Breast epithelium (tissue), 4 donors: ENCODE measurements at places on chromosomes 1 and 21.
A peak's percentile ranks its signal among the peaks of the same experiment; 100 is the strongest.

DNA sequence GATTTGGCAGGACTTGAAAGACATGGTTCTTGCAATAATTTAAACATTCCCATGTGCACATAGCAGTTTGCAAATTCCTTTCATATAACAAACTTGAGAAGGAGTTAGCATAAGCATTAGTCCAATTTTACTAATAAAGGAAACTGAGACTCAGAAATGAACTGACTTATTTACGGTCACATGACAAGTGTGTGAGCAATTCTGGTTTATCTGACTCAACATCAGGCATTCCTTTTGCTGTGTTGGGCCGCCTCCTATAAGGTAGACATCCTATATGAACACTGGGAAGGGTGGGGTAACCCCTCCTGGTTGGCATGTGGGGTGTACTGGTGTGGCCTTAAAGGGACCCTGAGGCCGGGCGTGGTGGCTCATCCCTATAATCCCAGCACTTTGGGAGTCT lies 8.5 kb upstream of the CPT2 start:
- no peak overlapping the region for H3K4me3 ChIP-seq
- no peak overlapping the region for H3K27ac ChIP-seq
- H3K36me3 ChIP-seq, result no peaks in the 10 kb centered on the region
- H3K27me3 ChIP-seq, result no peaks in the 10 kb centered on the region
- no peak for DNase-seq
- no peaks in the 10 kb centered on the region for H3K4me1 ChIP-seq

DNA sequence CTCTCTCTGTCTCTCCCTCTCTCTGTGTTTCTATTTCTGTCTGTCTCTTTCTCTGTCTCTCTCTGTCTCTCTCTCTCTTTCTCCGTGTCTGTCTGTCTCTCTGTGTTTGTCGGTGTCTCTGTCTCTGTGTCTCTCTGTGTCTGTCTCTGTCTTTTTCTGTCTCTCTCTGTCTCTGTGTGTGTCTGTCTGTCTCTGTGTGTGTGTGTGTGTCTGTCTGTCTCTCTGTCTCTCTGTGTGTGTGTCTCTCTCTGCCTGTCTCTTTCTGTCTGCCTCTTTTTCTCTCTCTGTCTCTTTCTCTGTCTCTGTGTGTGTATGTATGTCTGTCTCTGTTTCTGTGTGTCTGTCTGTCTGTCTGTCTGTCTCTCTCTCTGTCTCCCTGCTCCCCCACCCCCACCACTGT lies 31.7 kb upstream of the ZC3H12A start:
- H3K4me1 ChIP-seq, result no peaks in the 10 kb centered on the region
- H3K36me3 ChIP-seq, result no peaks in the 10 kb centered on the region
- no peak overlapping the region for H3K4me3 ChIP-seq
- no peak overlapping the region for H3K27ac ChIP-seq
- DNase-seq, result no peak

GRCh38 chr1:67760030-67760821 lies 73.0 kb downstream of the GNG12 start:
- no peaks in the 10 kb centered on the region for H3K36me3 ChIP-seq
- peak overlapping the region; percentile 14 for H3K27ac ChIP-seq
- H3K4me3 ChIP-seq, result no peak overlapping the region
- DNase-seq, result peak; percentile 73
- H3K4me1 ChIP-seq, result no peaks in the 10 kb centered on the region
- H3K27me3 ChIP-seq, result no peaks in the 10 kb centered on the region

DNA sequence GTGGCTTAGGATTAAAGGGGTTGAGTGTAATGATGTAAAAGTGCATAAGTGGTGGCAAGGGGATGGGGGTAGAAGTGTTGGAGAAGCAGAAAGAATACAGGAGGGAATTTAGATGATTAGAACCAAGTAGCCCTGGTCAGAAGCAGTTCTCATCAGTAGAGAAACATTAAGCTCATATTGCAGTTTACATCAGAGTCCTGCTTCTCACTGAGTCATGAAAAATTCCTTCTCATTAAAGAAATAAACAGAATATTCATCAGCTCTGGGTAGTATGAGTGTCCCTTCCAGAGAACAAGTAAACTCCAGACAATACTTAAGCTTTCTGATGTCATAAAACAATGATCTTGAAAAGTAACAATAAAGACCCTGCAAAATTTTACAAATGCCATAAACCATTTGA lies 36.5 kb downstream of the LRRIQ3 start:
- no peak for DNase-seq
- no peaks in the 10 kb centered on the region for H3K27me3 ChIP-seq
- H3K4me1 ChIP-seq, result no peaks in the 10 kb centered on the region
- no peak overlapping the region for H3K27ac ChIP-seq
- H3K4me3 ChIP-seq, result no peak overlapping the region
- H3K36me3 ChIP-seq, result no peaks in the 10 kb centered on the region

DNA sequence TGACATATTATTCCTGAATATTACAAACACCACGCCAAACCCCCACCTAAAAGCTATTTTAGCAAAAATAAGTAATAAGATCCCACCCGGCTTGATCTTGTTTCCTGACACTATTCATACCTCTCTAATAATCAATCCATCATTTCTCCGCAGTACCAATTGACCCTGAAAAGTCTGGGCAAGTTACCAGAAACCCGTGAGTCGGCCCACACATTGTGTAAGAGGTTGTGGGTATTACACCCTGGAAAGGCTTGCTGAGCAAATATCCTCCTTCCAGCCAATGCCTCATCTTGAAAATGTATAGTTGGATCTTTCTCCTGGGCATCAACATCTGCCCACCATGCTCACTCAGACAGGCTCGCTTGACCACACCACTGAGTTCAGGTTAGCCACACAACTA lies 451.0 kb downstream of the TTLL7 start:
- H3K4me3 ChIP-seq, result no peak overlapping the region
- no peak overlapping the region for H3K27ac ChIP-seq
- H3K4me1 ChIP-seq, result no peaks in the 10 kb centered on the region
- no peak for DNase-seq

- no peaks in the 10 kb centered on the region for H3K36me3 ChIP-seq
- no peak for DNase-seq
- H3K27ac ChIP-seq, result no peak overlapping the region
- no peaks in the 10 kb centered on the region for H3K27me3 ChIP-seq
- H3K4me3 ChIP-seq, result no peak overlapping the region
These were observed 16.4 kb downstream of the CNIH4 start for GRCh38 chr1:224373008-224373590.

GRCh38 chr21:33007747-33008146 lies 18.0 kb upstream of the OLIG2 start:
- no peaks in the 10 kb centered on the region for H3K4me1 ChIP-seq
- no peak overlapping the region for H3K4me3 ChIP-seq
- H3K27ac ChIP-seq, result no peak overlapping the region
- H3K27me3 ChIP-seq, result no peaks in the 10 kb centered on the region

GRCh38 chr1:209704584-209704983 lies at the start of gene HSD11B1:
Gene HSD11B1, plus strand, starts transcription at chr1:209704846. Its CDS starts 97 bp downstream, at chr1:209704943.
- no peaks in the 10 kb centered on the region for H3K4me1 ChIP-seq
- H3K27me3 ChIP-seq, result no peaks in the 10 kb centered on the region
- H3K36me3 ChIP-seq, result no peaks in the 10 kb centered on the region
- H3K27ac ChIP-seq, result peak within 1 kb of the TSS; percentile 80
- H3K4me3 ChIP-seq, result no peak within 1 kb of the TSS

DNA sequence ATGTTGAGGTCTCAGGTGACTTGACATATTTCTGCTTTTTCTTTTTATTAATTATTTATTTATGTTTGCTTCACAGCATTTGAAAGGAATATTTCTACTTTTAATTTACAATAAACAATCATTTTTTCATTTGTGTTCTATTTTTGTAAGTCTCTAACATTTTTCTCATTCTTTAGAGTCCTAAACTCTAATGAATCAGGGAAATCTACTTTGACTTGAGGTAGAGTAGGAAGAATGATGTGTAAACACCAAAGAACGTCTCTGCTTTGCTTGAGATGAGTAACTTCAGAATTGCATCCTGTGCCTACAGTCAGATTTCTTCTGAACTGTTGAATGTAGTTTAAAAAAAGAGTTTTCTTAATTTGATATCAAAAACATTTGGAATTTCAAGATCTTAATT lies 65.2 kb downstream of the CNST start:
- H3K4me3 ChIP-seq, result no peak overlapping the region
- no peaks in the 10 kb centered on the region for H3K4me1 ChIP-seq
- H3K27ac ChIP-seq, result no peak overlapping the region
